ENCODE measurements at places on chromosomes 6 and 20.

DNA sequence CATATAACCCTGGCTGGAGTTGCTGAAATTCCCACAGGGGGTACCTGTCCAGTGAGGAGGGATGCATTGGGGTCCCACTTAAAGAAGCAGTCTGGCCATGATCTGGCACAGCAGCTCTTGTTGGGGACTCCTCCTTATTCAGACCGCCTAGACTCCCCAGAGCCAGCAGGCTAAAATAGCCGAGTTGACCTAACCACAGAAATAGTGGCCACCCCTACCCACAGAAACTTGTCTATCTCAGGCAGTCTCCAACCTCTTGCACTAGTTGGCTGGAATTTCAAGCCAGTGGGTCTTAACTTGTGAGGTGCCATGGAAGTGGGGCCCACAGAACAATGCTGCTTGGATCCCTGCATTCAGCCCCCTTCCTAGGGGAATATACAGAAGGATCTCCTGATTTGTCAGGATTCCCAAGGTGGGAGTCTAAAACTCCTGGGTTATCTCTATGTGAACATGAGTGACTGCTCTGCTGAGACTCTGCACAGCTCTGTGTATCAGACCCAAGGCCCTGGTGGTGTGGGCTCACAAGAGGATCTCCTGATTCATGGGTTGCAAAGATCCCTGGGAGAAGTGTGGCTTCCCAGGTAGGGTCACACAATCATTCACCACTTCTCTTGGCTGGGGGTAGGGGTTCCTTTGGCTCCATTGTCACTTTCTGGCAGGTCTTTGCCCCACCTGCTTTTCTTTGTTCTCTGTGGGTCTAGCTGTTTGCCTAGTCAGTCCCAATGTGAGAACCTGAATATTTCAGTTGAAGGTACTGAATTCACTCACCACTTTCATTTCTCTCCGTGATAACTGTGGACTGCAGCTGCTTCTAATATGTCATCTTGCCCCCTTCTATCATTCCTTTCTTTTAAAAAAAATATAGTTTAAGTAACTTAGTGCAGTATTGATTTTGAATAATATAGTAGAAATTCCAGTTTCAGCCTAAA, 65.5 kb upstream of the CLVS2 start:
- no peak for DNase-seq

GRCh38 chr6:129989396-129989795, 29.0 kb upstream of the L3MBTL3 start:
- no peak for DNase-seq

- no peak for DNase-seq
These were observed 8.9 kb upstream of the CHD6 start for GRCh38 chr20:41627001-41627495.

DNA sequence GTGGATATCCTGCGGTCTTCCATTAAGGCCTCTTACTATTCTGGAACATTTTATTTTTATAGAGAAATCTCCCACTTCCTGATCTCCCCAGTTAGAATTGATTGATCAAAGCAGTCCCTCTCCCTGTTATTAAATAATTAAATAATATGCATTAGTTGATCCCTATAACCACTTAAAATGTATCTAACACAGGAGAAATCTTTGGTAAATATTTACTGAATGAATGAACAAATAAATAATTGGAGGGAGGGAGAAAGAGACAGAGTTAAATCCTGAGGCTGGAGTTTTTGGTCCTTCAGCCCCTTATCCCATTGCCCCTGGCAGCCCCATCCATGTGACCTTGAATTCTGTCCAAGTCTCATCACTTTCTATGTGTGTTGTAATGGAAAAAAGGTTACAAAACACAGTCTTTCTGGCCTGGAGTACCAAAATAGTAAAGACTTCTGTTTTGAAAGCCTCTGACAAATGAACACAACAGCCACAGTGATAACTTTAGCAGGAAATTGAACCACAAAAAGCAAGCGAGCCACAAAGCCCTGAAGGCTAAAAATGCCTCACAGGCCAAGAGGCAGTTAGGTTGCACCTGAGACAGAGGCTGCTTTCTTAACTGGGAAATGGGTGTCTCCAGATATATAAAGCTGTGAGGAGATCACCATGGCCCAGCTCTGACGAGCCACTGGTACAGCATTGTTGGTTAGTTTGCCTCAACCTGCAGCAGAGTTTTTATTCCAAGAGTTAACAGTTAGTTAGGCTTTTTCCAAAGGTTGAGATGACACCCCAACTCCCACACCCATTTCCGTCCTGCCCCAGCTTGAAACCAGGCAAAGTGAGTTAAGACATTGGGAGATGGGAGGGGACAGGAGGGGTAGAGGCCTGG, 11.3 kb downstream of the NT5E start:
- DNase-seq, result no peak

DNA sequence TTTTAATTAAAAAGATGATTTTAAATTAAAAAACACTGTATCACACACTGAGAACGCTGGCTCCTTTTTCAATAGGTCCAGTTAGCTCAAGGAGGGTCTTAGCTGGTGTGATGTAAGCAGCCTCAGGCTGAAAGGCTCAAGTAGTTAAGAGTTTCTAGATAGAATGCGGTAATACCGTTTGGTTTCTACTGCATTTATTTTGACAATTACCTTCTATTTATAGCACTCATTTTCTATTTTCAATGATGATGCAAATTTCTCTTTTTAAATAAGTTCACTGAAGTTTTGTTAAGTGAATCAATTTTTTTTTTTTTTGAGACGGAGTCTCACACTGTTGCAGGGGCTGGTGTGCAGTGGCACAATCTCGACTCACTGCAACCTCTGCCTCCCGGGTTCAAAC, 87.1 kb downstream of the PREX1 start:
- no peak for DNase-seq

GRCh38 chr20:23651117-23651516, 13.4 kb upstream of the CST3 start:
- DNase-seq, result no peak

DNA sequence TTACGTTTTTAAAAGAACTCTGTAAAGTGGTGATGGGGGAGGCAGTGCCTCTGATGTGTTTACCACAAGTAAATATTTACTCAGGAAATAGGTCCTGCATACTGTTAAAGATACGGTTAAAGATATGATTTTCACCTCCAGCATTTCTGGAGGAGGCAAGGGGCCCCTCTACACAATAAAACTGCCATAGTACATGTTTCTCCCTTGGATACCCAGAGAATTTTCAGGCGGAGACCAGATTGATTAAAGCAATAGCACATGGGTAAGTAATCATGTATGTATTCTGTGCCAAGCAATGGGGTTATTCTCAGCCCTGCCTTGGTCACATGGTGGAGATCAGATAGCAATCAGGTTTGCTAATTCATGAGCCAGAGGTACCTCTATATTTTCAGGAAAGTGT, 9.6 kb downstream of the RIPOR2 start:
- DNase-seq, result no peak

DNA sequence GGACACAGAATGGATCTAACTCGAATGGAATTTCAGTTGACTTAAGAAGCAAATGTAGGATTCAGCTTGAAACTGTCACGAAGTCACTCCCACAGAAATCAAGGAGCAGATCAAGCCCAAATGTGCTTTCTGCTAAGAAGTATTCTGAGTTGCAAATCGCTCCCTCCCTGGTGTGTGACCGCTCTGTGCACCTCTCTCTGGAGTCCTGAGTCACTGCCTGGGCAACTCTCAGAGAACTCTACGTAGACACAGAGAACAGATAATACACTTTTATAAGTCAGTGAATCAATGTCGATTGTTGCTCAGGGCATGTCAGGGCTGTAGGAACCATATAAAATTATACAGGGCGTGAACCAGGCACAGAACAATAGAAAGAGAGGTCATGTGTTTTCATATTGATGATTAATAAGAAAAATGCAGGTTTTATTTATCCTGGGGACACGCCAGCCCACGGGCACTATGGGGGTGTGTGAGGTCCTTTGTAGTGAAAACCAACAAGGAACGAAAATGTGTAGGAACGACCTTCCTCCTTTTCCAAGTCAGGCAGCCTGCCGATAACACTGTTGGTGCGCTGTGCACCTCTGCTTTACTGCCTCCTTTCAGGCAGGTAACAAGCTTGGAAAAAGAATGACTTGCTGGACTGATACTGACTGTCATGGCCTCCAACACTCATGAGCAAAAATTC, 248.1 kb upstream of the FOXQ1 start:
- DNase-seq, result no peak

- DNase-seq, result no peak
These were observed 252.2 kb downstream of the GMPR start for GRCh38 chr6:16490616-16491015.

DNA sequence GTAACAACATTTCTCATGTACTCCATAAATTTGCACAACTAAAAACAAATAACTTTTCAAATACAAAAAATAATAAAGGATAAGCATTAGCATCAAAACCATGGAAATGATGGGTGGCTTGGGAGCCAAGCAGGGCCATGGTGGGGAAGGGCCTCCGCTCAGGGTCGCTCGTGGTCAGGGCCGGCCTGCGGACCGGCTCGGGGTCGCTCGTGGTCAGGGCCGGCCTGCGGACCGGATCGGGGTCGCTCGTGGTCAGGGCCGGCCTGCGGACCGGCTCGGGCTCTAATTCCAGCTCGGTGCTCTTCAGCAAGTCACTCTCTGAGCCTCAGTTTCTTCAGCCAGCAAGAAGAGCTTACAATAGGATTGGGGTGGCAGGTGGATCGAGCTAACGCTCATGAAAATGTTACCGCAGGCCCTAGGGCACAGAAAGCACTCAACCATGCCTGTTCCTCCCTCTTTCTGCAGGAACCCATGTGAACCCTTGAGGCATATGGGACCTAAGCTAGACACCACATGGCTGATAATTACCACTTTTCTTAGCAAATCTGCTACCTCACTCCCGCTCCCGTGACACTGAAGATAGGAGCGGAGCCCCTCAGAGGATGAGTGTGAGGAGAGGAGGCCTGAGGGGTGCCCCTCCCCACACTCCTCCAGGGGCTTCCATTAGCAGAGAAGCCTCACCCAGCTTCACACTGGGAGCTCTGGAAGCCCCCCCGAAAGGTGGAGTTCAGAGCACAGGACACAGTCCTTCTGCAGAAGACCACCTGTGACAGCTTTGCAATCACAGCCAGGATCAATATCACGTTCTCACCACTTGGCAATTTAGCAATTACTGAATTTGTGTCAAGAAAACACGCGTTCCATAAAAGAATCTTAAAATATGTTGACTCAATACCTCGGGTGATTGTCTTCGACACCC, 103.0 kb downstream of the PSMB1 start:
- DNase-seq, result peak; percentile 66

- DNase-seq, result no peak
These were observed 136.3 kb downstream of the RNASET2 start for GRCh38 chr6:166820070-166820469.

DNA sequence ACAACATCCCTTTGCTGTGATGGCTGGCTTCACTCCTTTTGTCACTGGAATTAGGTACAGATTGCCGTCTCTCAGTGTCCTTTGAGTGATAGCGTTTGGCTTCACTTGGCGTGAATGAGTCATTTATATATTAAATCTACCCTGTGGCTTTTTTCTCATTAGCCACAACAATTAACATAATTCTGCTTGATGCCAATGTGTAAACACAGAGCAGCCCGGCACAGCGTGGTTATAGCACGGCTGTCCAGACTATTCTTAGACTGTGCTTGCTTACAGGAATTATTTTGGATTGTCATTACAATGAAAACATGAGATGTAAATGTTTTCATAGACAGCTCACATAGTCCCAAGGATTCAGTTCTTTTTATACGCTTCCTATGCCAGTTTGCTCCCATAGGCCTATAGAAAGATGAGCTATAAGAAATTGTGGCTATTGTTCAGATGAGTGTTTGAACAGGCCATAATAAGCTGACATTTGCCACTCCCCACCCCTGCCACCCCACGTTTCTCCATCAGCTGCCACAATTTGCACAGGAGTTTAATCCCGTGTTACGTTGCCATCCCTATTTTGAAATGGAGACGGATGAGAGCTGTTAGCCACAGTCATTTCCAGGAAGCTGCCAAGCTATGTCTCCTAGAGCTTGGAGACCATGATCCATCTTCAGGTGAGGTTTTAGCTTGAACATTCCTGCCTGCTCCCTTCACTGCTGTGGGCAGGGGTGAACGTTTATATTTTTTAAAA, 65.9 kb downstream of the PPP1R14C start:
- no peak for DNase-seq

- no peak for DNase-seq
These were observed 228.3 kb downstream of the TTLL2 start for GRCh38 chr6:167552961-167553735.

DNA sequence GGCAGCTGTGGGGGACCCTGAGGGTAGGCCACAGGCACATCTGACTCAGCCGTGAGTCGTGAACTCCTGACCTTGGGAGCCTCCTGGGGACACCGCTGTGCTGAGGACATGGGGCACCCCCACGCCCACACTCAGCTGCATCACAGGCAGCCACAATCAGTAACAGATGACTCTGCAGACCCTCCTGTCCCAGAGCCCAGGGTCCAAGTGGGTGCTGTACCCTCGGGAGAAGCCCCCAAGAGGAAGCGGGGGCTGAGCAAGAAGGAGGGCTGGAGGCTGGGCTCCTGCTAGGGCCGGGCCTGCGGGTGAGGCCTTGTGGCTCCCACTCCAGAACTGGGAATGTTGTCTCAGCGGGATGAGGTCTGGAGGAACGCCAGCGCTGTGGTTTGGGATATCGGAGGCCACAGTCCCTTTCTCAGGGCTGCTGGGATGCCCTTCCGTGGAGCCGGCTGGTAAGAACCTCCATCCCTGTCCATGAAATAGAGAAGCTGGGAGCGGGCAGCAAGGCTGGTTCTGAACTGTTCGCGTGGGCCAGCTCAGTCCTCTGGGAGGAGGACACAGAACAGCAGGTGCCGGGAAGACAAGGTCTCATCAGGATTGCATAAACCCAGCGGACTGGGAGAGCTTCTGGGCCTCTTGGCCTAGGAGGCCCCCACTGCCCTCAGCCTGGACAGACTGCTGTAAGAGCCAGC, 3.1 kb upstream of the LAMA5 start:
- no peak for DNase-seq

DNA sequence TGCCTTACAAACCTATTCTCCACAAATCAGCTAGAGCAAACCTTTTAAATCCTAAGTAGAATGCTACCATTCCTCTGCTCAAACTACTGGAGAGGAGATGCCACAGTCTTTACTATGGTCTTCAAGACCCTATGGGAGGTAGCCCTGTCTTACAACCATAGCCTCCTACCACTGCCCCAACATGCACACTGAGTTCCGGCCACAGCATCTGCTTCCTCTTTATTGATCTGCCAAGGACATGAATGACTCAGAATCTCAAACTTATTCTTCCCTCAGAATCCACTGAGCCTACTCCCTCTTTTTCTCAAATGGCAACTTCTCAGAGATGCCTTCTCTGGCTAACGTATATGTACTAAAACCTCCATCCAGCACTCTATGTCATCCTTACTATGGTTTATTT, 12.2 kb upstream of the ANKEF1 start:
- DNase-seq, result no peak

GRCh38 chr20:56018716-56019115, 13.4 kb upstream of the CBLN4 start:
- DNase-seq, result no peak

- DNase-seq, result peak; percentile 83
These were observed 21.0 kb downstream of the C6orf89 start for GRCh38 chr6:36906539-36907325.

- DNase-seq, result no peak
These were observed 83.9 kb downstream of the TULP4 start for GRCh38 chr6:158396136-158396535.

- DNase-seq, result no peak
These were observed 21.7 kb upstream of the TGM2 start for GRCh38 chr20:38186788-38187221.

GRCh38 chr6:134410541-134410940, 92.6 kb upstream of the SGK1 start:
- no peak for DNase-seq

GRCh38 chr6:138692058-138692977, 81.3 kb upstream of the CCDC28A start:
- peak; percentile 91 for DNase-seq

GRCh38 chr6:133394630-133395029, 153.5 kb downstream of the EYA4 start:
- DNase-seq, result no peak
